Stimulated activated memory B cell treated with anti-CD40 and anti-IgM and Interleukin-4, amounts not matched to agents 10 μg/mL and 1 μg/mL and 100 μg/mL, for 72 hours (primary cell): ENCODE measurements at places on chromosomes 11 and 22.

GRCh38 chr22:19912271-19912999 lies 29.1 kb upstream of the COMT start:
- ATAC-seq: no peak

GRCh38 chr11:94147433-94147845 lies 18.8 kb downstream of the PANX1 start:
- ATAC-seq: peak; percentile 77

DNA sequence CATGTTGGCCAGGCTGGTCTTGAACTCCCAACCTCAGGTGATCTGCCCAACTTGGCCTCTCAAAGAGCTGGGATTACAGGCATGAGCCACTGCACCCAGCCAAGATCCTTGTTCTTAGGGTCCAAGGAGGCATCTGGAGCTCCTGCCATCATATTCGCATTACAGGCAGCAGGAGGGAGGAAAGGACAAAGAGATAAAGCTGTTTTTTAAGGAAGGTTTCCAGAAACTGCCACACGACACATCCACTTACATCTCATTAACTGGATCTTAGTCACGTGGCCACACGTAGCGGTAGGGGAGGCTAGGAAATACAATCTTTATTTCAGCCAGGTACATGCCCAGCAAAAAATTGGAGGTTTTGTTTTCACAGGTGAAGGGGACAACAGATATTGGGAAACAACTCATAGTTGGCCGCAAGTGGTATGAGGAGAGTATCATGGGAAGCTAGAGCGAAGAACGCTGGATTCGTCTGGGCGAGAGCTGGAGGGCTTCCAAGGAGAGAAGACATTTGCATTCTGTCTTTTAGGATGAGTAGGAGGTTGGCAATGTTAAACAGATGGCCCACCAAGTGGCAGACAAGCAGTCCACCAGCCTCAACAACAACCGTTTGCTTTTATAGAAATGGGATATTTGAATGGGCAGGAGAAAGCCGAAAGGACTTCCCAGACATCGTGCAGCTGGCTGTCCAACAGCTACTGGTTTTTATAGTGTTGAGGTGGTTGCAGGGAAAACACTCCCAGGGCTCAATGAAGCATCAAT lies 39.2 kb upstream of the DMC1 start:
- ATAC-seq: no peak

DNA sequence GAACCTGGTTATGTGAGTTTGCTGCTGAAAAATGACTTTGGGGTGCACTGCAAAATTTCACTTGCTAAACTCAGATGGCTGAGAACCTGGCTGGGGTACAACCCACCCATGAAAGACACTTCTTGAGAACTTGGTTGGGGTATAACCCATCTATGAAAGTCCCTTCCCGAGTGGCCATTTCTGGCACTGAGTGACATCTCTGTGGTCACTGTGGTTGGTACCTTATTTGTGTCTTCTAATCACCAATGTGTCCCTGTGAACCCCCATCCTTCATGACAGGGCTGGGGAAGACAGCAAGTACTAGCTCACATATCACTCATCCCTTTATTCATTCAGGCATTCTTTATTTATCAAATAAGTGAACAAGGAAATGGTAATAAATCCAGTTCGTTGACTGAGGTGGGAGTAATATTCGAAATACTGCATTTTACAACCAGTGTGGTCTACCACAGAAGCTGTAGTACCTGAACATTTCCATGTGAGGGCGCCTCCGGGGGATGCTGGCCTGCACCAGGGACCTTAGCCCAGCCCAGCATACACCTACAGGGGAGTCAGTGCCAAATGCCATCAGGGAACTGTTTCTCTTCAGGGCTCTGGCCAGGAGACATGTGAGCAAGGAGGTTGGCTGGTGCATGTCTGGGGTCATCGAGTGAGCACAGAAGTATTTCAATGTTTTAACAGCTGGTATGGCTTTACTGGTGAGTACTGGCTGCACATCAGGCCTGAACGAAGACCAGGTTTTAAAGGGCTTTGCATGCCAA lies 122.1 kb downstream of the CSNK2A3 start:
- peak; percentile 35 for ATAC-seq

GRCh38 chr11:44788536-44789261 lies 61.9 kb downstream of the TSPAN18 start:
- no peak for ATAC-seq

- no peak for ATAC-seq
Measured at GRCh38 chr11:121435132-121435531, 17.0 kb upstream of the SORL1 start.

DNA sequence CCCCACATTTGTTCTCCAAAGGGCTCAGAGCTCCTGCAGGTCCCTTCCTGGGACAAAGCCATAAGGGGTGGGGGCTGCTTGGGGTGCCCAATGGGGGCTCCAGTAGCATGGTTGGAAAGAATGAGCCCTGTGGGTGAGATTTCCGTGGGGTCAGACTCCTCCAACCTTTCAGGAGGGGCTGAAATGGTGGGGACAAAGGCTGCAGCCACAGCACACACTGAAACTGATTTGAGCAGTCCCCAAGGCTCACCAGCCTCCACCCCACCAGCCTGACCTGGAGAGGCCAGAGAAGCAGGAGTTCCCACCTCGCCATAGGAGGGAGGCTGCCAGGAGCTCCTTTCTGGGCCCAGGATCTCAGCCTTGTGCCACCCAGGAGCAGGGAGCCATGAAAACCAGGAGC lies 69.2 kb downstream of the MN1 start:
- ATAC-seq: no peak

GRCh38 chr11:100833276-100833675 lies 146.2 kb downstream of the ARHGAP42 start:
- no peak for ATAC-seq

DNA sequence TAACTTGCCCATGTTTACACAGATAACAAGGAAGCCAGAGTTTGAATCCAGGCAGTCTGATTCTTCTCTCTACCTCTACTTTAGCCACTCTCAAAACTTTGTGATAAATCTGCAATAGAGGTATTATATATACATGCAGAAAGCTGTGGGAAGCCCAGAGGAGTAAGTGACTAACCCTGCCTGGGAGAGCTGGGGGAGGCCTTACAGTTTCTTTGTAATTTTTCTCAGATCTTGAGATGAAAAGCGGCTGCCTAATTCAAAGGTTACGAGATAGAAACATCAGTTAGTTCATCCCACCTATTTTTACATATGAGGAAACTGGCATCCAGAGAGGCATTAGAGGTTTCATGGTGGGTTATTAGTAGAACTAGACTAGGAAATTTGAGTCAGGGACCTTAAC lies 4.9 kb downstream of the STIM1 start:
- no peak for ATAC-seq

DNA sequence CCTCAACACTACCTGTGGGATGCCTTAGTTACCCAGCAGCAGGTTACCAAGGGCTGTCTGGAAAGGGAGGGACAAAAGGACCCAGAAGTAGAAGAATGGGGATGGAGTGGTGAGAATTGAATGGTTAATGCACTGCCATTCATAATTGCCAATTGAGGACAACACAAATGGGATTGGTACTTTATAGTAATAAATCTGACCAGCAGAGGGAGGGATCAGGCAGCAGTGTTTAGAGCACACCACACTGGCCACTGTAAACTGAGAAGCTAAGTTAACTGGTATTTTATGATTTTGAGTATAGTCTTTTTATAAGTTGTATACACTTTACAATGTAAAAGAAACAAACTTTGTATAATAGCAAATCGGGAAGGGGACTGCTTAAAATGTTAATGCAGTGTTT lies 10.7 kb downstream of the TBRG1 start:
- no peak for ATAC-seq

- ATAC-seq: no peak
Measured at GRCh38 chr11:61980783-61981541, 13.5 kb upstream of the FTH1 start.

- no peak for ATAC-seq
Measured at GRCh38 chr11:67301313-67301921, 1.9 kb upstream of the SSH3 start.

DNA sequence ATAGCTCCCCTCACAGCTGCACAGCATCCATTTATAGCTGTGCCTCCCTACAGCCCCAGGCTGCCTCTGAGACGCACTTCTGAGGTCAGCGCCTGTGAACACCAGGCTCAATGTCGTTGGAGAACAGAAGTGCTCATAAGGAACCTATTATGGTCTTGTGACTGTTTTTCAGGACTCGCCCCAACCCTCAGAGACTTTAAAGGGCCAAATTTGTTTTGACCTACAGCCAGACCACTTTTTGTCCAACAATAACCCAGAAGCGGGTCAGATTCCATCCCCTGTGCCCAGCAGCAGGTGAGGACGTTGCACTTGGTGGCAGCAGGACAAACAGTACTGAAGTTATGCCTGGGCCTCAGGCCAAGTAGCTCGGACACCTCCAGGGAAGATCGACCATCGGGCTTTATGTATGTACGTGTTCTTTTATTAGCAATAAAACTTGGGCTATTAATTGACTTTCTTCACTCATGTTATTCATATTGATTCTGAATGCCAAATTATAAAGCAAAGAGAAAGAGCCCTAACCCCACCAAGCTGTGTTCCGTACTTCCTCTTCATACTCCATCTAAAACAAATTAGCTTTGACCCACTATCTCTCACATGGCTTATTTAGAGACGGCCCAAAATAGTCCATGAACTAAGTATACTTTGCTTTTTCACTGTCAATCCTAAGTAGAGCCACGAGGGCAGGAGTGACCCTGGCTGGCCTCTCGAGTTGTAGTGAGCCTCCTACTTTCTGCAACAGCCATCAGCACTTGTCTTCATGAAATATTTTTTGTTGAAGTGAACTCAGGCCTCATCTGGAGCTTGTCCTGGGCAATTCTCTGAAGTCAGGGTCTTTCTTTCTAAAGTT lies 92.3 kb upstream of the PAX6 start:
- ATAC-seq: no peak

DNA sequence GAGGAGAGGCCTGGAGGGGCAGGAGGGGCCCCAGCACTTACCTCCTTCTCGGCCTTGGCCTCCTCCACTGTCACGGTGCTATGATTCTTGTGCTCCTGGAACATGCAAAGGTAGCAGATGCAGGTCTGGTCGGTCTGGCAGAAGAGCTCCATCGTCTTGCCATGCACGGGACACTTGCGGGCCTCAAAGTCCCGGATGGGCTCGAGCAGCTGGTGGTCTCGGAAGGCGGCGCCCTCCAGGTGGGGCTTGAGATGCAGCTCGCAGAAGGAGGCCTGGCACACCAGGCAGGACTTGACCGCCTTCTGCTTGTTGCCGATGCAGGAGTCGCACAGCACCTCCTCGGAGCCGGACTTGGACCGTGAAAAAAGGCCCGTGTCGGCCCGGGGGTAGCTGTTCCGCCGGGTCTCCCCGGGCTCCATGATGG lies 714 bp downstream of the TRIM29 start:
- ATAC-seq: no peak

- ATAC-seq: no peak
Measured at GRCh38 chr11:95028357-95028756, 3.3 kb downstream of the KDM4E start.

DNA sequence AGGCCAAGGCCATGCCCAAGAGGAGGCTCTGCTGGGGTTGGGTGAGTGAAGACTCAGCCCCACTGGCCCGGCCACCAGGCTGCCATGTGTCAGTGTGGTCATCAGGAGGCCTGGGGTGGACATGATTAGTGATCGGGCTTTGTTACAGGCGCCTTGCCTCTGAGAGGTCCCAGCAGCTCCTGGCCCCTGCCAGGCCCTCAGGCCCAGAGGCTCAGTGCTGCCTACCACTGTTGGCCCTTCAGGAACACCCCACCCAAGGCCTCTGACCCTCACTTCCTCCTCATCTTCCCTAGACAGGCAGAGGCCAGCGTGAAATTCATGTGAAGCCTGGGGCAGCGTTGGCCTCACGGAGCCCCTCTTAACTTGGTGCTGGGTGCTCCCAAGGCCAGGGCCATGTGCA lies 2.2 kb downstream of the MRPL23 start:
- ATAC-seq: no peak

DNA sequence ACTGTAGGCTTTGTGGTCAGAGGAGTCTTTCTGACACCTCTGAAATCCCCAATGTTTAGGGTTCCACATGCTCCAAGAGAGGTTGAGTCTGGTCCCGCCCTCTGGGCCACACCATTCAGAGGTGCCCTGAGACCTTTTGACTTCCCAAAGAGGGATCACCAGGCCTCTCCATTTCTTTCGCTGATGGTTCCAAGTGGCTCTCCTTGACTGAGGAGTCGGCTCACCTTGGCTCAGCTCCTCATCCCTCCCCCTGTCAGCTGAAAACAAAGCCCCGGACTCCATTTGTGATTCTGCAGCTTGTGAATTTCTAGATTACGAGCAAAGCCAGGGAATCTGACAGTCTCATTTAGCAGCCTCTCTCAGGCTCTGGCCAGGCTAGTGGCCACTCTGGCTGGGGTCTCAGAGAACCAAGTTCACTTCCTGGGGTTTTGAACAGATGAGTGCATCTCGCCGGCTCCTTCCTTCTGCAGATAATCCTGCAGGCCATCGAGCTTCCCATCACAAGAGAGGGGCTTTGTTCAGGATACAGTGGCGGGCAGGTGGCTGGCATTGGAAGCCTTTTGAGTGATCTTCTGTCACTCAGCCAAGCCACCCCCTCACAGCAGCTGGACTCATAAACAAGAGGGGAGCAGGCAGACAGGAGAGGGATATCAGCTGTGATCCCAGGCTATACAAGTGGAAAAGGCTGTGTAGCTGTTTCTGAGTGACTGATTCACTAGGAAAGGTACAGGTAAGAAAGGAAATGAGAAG lies 102.9 kb downstream of the TRIM29 start:
- ATAC-seq: no peak

DNA sequence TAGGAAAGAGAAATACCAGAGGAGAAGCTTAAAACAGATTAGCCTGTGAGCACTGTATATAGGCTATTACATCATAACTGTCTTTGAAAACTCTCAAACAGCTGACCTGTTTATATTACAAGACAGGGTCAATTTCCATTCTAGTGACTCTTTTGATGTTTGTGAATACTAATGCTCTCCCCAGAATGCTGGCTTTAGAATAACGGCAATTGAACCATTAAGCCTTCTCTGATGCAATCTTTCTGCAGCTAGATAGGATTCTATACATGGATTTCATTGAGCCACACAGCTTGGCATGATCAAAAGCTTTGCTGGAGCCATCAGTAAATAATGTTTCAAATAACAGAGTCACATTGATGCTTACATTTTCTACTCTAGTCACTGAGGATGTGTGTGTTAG lies 122.7 kb upstream of the FAT3 start:
- ATAC-seq: no peak

GRCh38 chr11:2234963-2235362 lies 35.4 kb downstream of the ASCL2 start:
- no peak for ATAC-seq

DNA sequence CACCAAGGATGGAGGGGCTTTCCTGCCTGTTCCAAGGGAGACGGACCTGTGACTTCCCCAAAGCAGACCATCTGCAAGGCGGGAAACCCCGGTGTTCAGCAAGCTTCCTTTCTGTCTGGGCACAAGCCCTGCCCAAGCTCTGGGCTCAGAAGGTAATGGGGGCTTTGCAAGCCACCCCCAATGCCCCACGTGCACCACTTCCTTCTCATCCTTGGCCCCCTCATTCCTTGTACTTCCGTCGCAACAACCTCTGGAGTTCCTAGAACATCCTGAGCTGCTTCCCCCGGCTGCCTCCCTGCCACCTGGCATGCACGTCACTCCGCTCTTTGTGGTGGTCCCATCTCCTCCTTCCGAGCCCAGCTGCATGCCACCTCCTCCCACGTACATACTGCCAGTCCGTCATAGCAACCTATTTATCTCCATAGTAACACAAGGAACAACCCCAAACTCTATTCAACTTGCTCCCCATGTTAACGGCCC lies 3.9 kb downstream of the MYEOV start:
- ATAC-seq: peak; percentile 51
